Heart left ventricle (tissue), 16 donors: ENCODE measurements at places on chromosomes 12 and 14. TPM values are rescaled to one million over a fixed set of nuclear protein-coding genes. Genes with fewer than 3 reads are reported as not detected.

DNA sequence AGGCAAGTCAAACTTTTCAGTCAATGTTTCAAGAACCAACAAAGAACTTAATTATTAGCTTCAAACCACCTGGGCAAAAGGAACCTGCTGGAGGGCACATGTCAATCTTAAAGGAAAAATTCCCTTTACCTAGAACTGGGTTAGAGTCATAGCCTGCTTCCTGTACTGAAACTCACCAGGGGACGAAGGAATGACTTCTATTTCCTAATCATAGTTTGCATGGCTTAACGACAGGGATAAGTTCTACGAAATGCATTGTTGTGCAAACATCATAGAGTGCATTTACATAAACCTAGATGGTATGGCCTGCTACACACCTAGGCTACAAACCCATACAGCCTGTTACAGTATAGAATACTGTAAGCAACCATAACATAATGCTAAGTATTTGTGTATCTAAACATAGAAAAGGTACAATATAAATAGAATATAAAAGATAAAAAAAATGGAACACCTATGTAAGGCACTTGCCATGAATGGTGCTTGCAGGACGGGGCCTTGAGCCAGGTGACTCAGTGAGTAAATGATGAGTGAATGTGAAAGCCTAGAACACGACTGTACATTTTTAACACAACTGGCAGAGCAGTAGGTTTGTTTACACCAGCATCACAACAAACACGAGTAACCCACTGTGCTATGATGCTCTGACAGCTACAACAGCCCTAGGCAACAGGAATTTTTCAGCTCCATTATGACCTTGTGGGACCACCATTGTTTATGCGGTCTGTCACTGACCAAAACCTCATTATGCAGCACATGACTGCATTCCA is 234.9 kb upstream of the CAND1 start:
- no peak for DNase-seq
- no peaks in the 10 kb centered on the region for H3K36me3 ChIP-seq
- no peaks in the 10 kb centered on the region for H3K27me3 ChIP-seq
- no peak overlapping the region for H3K27ac ChIP-seq
- no peak overlapping the region for H3K4me3 ChIP-seq

- no peak overlapping the region for H3K27ac ChIP-seq
- no peaks in the 10 kb centered on the region for H3K27me3 ChIP-seq
- no peak overlapping the region for H3K4me3 ChIP-seq
- H3K36me3 ChIP-seq = no peaks in the 10 kb centered on the region
- DNase-seq = no peak
Observed at GRCh38 chr14:98782062-98782461, 489.9 kb downstream of the BCL11B start.

DNA sequence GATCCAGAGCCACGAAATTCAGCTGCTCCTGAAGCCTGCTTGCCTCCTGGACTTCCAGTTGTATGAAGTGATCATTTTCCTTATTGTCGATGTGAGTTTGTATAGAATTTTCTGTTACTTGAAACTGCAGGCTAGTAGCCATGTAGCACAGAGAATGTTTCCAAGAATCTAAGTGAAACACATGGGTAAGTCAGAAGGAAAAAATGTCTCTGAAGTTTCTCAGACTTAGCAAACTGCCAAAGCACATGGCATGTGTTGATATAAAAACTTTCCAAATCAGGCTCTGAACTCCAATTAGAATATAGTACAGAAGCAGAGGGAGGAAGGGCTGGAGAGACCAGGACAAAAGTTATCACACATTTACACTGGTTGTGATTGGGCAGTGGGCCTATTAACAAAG is 9.8 kb upstream of the PCNX1 start:
- H3K4me3 ChIP-seq = no peak overlapping the region
- no peaks in the 10 kb centered on the region for H3K36me3 ChIP-seq
- DNase-seq = no peak

GRCh38 chr14:61385002-61385685 is 63.8 kb downstream of the PRKCH start:
- H3K4me1 ChIP-seq = peaks cover 62% of the 10 kb centered on the region
- H3K27ac ChIP-seq = no peak overlapping the region
- H3K27me3 ChIP-seq = no peaks in the 10 kb centered on the region
- H3K4me3 ChIP-seq = no peak overlapping the region
- DNase-seq = no peak

GRCh38 chr12:65039301-65039700 is 81.8 kb downstream of the WIF1 start:
- H3K36me3 ChIP-seq = no peaks in the 10 kb centered on the region
- no peak for DNase-seq
- peaks cover 9% of the 10 kb centered on the region for H3K27me3 ChIP-seq
- no peak overlapping the region for H3K27ac ChIP-seq
- H3K4me1 ChIP-seq = no peaks in the 10 kb centered on the region
- no peak overlapping the region for H3K4me3 ChIP-seq

- DNase-seq = no peak
- H3K27ac ChIP-seq = no peak overlapping the region
- no peaks in the 10 kb centered on the region for H3K27me3 ChIP-seq
- no peaks in the 10 kb centered on the region for H3K4me1 ChIP-seq
- no peak overlapping the region for H3K4me3 ChIP-seq
Observed at GRCh38 chr12:38811814-38812356, 93.5 kb downstream of the CPNE8 start.

DNA sequence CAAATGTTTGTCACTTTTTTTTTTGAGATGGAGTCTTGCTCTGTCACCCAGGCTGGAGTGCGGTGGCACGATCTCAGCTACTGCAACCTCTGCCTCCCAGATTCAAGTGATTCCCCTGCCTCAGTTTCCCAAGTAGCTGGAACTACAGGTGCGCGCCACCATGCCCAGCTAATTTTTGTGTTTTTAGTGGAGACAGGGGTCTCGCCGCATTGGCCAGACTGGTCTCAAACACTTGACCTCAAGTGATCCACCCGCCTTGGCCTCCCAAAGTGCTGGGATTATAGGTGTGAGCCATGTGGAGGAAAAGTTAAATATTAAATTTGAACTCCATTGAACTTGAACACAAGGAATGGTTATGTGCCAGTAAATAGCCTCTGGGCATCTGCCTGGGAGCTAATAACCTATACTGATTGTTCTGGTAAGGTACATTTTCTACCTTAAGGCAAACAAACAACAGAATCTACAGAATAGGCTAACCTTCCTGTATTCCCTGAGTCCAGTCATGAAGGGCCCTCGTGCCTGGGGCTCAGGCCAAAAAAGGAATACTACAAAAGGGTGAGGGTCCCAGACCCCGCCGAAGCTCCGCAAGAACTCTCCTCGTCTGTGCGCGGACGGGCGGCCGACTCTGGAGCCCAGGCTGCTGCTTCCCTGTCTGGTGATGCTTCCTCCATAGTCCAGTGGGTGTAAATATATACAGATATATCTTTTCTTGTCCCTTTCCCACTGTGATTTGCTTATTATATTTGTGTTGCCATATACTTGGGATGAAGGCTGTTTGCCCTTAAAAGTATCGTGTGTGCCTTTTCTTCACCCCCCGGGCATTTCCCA is 74.0 kb upstream of the EIF5 start:
- H3K4me3 ChIP-seq = peak overlapping the region; percentile 63
- H3K27me3 ChIP-seq = no peaks in the 10 kb centered on the region
- H3K4me1 ChIP-seq = peaks cover 4% of the 10 kb centered on the region
- H3K27ac ChIP-seq = peak overlapping the region; percentile 24
- H3K36me3 ChIP-seq = no peaks in the 10 kb centered on the region

- no peaks in the 10 kb centered on the region for H3K36me3 ChIP-seq
- no peak overlapping the region for H3K27ac ChIP-seq
- peaks cover 40% of the 10 kb centered on the region for H3K4me1 ChIP-seq
- no peak overlapping the region for H3K4me3 ChIP-seq
- no peak for DNase-seq
Observed at GRCh38 chr14:91366749-91367148, 50.9 kb downstream of the CCDC88C start.

DNA sequence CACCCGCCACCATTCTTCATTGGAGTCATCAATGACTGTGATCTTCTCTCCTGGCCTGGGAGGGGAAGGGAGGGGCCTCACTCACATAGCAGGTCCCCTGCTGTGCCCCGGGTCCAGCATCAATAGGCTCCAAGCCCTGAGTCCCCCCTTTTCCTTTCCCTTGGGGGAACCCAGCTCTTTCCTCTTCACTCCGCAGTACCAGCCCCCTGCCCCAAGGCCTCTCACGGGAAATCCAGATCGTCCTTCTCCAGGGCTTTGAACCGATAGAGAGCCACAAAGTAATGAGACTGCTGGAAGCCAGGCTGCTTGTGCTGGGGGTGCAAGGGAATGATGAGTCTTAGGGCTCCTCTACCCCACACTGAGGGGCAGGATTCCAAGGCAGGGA is 6.7 kb downstream of the STAC3 start:
- peaks cover 45% of the 10 kb centered on the region for H3K27me3 ChIP-seq
- H3K4me1 ChIP-seq = peaks cover 38% of the 10 kb centered on the region
- H3K36me3 ChIP-seq = no peaks in the 10 kb centered on the region

GRCh38 chr12:127980585-127980984 is 286.4 kb upstream of the TMEM132C start:
- H3K36me3 ChIP-seq = no peaks in the 10 kb centered on the region
- DNase-seq = no peak
- no peaks in the 10 kb centered on the region for H3K27me3 ChIP-seq
- no peaks in the 10 kb centered on the region for H3K4me1 ChIP-seq
- no peak overlapping the region for H3K27ac ChIP-seq

GRCh38 chr12:129119537-129119936 is 266.3 kb downstream of the GLT1D1 start:
- no peak overlapping the region for H3K27ac ChIP-seq
- no peaks in the 10 kb centered on the region for H3K27me3 ChIP-seq
- H3K4me1 ChIP-seq = no peaks in the 10 kb centered on the region
- no peaks in the 10 kb centered on the region for H3K36me3 ChIP-seq
- no peak for DNase-seq
- no peak overlapping the region for H3K4me3 ChIP-seq

DNA sequence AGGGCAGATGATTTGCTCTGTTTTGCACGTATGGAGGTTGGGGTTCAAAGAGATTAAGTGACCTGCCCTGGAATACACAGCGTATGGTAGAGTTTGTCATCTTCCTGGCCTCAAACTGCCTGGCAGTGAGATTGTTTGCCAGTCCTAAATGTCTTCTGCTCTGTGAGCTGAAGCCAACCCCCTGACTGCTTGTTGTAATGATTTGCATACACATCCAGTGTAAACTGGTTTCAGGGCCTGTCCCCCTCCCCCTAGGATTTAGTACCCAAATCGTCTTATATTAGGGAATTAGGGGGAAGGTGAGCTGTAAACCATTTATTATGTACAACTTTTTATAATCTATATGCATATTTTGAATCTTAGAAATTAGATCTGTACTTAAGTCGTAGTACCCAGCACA is 38.4 kb downstream of the AKAP3 start:
- H3K4me1 ChIP-seq = peaks cover 19% of the 10 kb centered on the region
- H3K27me3 ChIP-seq = no peaks in the 10 kb centered on the region
- H3K36me3 ChIP-seq = peaks cover 58% of the 10 kb centered on the region
- H3K4me3 ChIP-seq = no peak overlapping the region

- peak overlapping the region; percentile 90 for H3K27ac ChIP-seq
- no peaks in the 10 kb centered on the region for H3K36me3 ChIP-seq
- H3K4me1 ChIP-seq = peaks cover 29% of the 10 kb centered on the region
- H3K4me3 ChIP-seq = peak overlapping the region; percentile 72
Observed at GRCh38 chr12:131928080-131928710, 881 bp upstream of the PUS1 start.

DNA sequence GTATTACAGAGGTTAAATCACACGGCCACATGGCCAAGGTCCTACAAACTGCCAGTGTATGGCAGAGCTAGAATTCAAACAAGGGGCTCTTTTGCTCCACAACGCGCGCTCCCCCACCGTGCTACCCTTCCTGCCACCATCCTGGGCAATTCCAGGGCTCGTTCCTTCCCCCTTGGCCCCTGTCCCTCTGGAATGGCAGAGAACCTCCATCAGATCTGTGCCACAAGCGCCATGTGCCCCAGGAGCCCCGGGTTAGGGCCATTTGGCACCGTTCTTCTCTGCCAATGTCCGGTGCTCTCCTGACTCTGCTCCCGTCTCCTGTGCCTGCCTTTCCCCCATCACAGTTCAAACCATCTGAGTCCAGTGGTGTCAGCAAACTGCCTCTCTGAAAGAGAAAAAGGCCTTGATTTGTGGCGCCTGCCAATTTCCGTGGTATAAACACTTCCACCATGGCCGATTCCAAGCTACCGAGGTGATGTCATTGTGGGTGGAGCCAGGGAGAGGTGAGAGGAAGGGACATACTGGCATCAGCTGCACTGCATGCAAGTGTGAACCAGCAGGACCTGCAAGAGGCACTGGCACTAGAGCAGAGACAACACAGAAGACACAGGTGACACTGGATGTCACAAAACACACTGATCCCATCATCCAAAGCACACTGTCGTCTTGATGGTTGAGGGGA is 163.1 kb downstream of the CALM1 start:
- no peak for DNase-seq
- no peak overlapping the region for H3K4me3 ChIP-seq
- no peaks in the 10 kb centered on the region for H3K27me3 ChIP-seq
- H3K4me1 ChIP-seq = peaks cover 23% of the 10 kb centered on the region
- peaks cover 11% of the 10 kb centered on the region for H3K36me3 ChIP-seq

- H3K4me3 ChIP-seq = no peak overlapping the region
- no peaks in the 10 kb centered on the region for H3K27me3 ChIP-seq
- no peak for DNase-seq
- no peaks in the 10 kb centered on the region for H3K4me1 ChIP-seq
Observed at GRCh38 chr14:38828183-38828827, 274.7 kb downstream of the SEC23A start.

GRCh38 chr12:47079468-47079980 is at the start of the genes AMIGO2 and PCED1B:
AMIGO2 (minus strand) TSS chr12:47079959; CDS start chr12:47079002, 957 bp downstream.
PCED1B (plus strand) TSS chr12:47079621; CDS start chr12:47235064, 155,443 bp downstream.
- no peaks in the 10 kb centered on the region for H3K36me3 ChIP-seq
- H3K27ac ChIP-seq = peak within 1 kb of the TSS; percentile 88
- H3K4me3 ChIP-seq = peak within 1 kb of the TSS; percentile 92
- peaks cover 8% of the 10 kb centered on the region for H3K27me3 ChIP-seq

- H3K27ac ChIP-seq = no peak overlapping the region
- no peak overlapping the region for H3K4me3 ChIP-seq
- H3K4me1 ChIP-seq = no peaks in the 10 kb centered on the region
- no peak for DNase-seq
Observed at GRCh38 chr12:95316798-95317197, 99.2 kb downstream of the VEZT start.

- no peaks in the 10 kb centered on the region for H3K27me3 ChIP-seq
- no peaks in the 10 kb centered on the region for H3K36me3 ChIP-seq
- H3K4me3 ChIP-seq = no peak overlapping the region
Observed at GRCh38 chr14:30854492-30854891, 19.9 kb upstream of the COCH start.

GRCh38 chr14:23482823-23483148 is 13.3 kb downstream of the NGDN start:
- H3K4me3 ChIP-seq = no peak overlapping the region
- no peak for DNase-seq
- no peaks in the 10 kb centered on the region for H3K27me3 ChIP-seq

GRCh38 chr12:47773062-47773857 is at the start of gene SLC48A1:
SLC48A1 (plus strand) TSS chr12:47773238; CDS start chr12:47773305, 67 bp downstream.
- H3K4me3 ChIP-seq = peak within 1 kb of the TSS; percentile 91
- peak within 1 kb of the TSS; percentile 75 for H3K27ac ChIP-seq
- H3K4me1 ChIP-seq = peaks cover 38% of the 10 kb centered on the region
- no peaks in the 10 kb centered on the region for H3K36me3 ChIP-seq

Gene LAG3
- polyA plus RNA-seq = 0.34 TPM

Gene LMO3
- 0.84 TPM for polyA plus RNA-seq

Gene ZNF891
- 0.80 TPM for polyA plus RNA-seq

Gene RBP5
- 0.94 TPM for polyA plus RNA-seq

Gene DPPA3
- polyA plus RNA-seq = not detected

Gene DHRS2
- polyA plus RNA-seq = 0.04 TPM

Gene TDP1
- polyA plus RNA-seq = 5.5 TPM

Gene DCN
- polyA plus RNA-seq = 397 TPM

Gene KRT71
- polyA plus RNA-seq = not detected

Gene MYH7
- 727 TPM for polyA plus RNA-seq

Gene GPR162
- 7.7 TPM for polyA plus RNA-seq
